ENCODE measurements at places on chromosomes 3 and 15.

DNA sequence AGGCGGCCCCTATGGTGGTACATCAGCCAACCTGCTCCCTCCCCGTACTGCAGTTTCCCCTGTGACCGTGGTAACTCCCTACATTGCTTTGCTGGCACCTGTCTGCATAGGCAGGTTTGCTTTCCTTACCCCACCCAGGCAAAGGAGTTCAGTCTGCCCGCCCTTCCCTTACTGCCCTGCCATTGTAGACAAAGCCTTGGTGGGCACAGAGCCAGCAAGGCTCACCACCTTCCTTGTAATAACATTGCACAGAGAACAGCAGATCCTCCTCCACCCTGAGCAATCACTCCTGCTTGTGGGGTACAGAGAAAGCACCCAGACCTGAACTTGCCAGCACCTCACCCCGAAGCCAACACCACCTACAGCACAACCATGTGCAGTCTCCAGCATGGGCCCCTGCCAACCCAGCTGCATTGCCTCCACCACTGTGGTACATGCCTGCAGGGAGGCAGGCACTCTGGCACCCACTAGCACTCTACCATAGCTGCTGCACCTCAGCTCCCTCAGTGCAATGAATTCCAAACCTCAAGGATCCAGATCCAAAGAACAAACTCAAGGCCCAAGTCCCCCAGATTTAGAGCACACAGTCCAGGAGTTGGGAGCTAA, 192.7 kb upstream of the KCNMB2 start:
- DNase-seq: no peak

DNA sequence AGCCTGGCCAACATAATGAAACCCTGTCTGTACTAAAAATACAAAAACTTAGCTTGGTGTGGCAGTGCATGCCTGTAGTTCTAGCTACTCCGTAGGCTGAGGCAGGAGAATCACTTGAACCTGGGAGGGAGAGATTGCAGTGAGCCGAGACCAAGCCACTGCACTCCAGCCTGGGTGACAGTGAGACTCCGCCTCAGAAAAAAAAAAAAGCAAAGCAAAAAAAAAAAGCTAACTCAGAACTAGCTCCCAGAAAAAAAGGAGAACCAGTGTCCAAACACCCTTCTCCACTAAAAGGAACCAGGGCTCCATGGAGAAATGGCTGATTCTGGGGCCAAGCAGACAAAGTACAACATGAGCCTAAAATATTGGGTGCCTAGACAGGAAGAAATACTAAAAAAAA, 16.7 kb upstream of the CRTC3 start:
- DNase-seq: no peak

DNA sequence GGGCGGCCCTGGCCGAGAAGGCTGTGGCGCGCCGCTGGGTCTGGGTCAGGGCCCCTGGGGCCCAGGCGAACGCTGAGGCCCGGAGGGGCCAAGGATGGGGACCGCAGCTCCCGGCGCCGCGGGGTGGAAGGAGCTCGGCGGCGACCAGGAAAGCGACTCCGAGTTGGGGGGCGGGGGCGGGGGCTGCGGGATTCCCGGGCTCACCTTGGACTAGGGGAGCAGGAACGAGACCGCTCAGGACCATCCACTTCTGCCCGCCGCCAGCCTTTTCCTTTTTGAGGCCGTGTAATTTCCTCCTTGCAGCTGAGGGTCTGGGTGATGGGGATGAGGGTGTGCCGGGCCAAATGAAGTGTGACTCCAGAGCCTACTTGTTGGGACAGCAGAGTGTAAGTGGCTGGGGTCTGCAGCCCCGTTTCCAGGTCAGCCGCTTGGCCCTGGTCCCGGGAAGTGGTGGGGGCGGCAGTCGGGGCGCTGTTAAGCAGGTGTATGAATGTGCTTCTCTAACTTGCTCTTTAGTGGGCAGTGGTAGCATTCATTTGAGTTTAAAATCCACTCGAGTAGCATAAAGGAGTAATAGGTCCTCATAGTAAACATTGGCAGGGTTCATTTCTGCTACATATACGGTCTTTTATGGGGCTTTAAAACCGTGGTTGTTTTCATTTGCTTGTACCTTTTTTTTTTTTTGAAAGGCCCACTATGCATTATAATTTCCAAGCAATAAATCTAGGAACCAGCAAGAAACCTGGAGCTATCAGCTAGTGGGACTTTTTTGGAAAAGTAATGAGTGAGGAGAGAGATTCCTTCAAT, 717 bp downstream of the PXK start:
- no peak for DNase-seq

GRCh38 chr3:146524961-146525360, 19.4 kb downstream of the PLSCR1 start:
- DNase-seq: no peak

- no peak for DNase-seq
These were observed 75.9 kb upstream of the ALDH1L1 start for GRCh38 chr3:126256251-126256650.

DNA sequence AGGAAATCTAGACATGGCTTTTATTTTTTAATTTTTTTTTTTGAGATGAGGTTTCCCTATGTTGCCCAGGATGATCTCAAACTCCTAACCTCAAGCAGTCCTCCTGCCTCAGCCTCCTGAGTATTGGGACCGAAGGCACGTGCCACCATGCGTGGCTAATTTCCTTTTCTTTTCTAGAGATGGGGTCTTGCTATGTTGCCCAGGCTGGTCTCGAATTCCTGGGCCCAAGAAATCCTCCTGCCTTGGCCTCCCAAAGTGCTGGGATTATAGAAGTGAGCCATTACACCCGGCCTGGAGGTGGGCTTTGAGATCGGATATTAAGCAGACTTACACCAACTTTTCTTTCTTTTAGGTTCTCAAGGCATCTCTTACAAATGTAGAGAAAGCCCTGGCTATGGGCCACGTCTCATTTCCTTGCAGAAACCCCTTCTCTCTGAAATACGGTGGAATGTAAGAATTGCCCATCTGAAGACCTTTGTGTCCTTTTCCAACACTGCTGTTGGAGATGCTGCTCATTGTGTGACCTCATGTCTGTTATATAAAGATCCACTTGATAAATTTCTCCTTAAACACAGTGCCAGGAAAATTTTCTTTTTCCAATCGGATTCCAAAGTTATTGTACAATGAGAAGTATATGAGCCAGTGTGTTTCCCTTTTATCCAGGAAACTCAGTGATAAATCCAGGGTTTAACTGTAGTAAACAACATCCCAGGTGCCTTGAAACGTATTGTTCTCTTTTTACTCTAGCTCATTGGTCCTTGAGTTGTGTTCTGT, 36.8 kb upstream of the CFAP161 start:
- no peak for DNase-seq

GRCh38 chr3:16885593-16886302, 993 bp downstream of the PLCL2 start:
- no peak for DNase-seq

DNA sequence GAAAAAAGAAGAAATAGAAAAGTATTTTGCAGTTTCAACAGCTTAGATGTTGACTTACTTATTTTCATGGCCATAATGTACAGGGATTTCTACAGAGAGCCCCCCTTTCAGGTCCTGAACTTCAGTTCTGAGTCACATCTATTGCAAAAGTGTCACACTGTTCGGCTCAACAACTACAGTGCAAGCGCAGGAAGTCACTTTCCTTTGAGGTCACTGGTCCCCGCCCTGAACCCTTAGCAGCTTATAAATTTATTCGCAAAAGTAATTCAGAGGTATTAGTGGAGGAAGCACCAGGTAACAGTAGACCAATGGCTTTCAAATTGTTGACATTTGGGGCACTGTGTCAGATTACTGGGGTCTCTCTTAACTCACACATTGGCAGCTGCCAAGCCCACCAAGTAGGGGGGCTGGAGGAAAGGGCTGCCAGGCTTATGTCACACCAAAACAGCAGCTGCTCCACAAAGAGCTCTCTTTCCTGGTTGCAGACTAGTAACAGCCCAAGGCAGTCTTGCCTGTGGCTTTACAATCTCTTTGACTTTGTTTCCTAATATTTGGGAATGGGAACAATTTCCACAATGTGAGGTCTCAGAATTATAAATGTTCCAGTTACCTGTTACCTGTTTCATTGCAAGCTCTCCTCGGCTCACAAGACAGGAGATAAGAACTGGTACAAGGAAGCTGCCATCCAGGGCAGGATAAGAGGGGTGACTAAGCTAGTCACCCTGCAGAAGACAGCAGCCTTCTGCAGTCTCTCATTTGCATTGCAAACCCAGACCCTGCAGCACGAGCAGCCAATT, 130.2 kb upstream of the STRIT1 start:
- DNase-seq: no peak

DNA sequence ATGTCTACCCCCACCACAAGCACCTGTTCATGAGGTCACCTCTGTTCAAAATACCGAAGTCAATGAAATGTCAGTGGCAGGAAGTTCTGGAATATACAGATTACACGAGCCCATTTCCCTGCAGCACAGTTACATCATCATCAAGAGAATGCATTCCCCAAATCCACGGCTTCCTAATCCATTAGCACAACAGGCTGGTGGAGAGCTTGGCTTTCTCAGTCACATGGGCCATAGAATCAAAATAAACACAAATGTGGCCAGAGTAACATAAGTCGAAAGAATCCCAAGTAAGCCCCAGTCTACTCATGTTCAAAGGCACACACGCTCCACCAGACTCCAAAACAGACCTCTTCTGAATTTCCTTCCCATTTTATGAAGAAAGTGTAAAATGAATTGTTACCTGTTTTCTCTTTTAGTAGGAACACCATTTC, 419.3 kb downstream of the MAGI1 start:
- no peak for DNase-seq

DNA sequence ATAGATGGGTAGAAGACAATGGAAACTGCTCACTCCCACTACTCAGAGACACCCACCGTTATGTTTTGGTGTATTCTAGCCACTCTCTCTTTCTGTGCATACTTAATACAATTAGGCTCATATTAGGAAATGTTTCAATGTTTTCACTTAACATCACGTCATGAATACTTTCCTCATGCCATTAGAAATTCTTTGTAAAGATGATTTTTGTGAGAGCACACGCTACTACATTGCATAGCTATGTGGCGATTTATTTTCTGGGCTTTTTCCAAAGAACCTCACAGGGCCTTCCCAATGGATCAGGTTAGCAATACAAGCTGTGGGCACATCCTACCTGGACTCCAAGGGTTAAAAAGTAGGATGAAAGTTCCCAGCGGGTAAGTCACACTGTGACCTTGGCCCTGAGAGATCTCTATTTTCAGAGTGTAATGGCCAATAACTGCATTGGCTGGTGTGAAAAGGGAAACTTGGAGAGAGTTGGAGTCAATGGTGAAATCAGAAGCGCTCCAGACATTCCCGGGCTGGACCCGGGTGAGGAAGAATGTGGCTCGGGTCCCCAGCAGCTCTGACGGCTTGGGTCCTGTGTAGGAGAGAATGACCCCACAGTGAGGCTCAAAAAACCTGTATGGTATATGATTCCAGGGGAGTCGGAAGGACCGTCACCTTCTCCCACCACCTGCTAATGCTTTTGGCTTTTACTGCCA, 25.8 kb upstream of the TGM5 start:
- DNase-seq: no peak

GRCh38 chr3:84830476-84830875, 128.3 kb upstream of the CADM2 start:
- DNase-seq: no peak

DNA sequence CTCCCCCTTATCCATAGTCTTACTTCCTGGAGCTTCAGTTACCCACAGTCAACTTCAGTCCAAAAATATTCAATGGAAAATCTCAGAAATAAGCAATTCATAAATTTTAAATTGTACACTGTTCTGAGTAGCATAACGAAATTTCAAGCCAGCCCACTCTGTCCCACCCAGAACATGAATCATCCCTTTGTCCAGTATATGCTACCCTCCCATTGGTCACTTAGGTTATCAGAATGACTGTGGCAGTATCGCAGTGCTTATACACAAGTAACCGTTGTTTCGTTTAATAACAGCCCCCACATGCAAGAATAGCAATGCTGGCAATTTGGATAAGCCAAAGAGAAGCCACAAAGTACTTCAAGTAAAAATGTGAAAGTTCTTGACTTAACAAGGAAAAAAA, 325.3 kb upstream of the ADAMTS9 start:
- no peak for DNase-seq

GRCh38 chr15:27842526-27842925, 256.6 kb downstream of the OCA2 start:
- DNase-seq: no peak

DNA sequence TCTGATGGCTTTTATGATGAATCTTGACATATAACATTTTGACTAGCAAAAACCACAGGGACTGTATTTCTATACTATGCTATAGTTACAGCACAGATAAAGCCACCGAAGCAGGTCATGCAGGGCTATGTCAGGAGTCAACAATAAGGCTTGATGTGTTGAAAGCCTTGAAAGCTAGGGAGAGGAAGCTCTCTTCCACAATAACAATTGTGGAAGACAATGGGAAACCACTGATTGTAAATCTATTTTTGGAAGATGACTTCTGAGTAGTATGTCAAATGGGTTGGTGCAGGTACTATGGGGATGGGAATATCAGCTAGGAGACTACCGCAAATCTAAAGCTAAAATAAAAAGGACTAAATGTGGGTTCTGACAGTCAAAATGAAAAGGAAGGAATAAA, 4.0 kb upstream of the AQR start:
- DNase-seq: no peak

GRCh38 chr15:25796395-25796794, 66.7 kb downstream of the ATP10A start:
- no peak for DNase-seq

GRCh38 chr3:188584958-188585689, 431.2 kb downstream of the LPP start:
- no peak for DNase-seq

- no peak for DNase-seq
These were observed 13.5 kb downstream of the CCDC14 start for GRCh38 chr3:123947482-123947881.

DNA sequence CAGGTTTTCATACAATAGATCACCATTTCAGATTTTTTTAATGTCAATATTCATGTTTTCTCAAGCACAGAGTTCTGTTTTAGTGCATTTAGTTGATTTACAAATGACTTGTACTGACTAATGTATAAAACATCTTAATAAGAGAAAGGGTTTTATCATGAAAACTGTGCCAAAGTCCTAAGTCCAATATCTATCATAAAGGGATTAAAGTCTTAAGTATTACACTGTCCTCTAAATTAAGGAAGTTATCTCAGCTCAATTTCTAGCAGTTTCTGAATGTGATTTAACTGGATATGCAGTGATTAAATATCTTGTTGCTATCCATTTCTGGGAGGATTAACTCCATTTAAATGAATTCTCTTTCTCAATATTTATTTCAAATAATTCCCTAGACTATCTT, 381.1 kb upstream of the CNTN4 start:
- no peak for DNase-seq

DNA sequence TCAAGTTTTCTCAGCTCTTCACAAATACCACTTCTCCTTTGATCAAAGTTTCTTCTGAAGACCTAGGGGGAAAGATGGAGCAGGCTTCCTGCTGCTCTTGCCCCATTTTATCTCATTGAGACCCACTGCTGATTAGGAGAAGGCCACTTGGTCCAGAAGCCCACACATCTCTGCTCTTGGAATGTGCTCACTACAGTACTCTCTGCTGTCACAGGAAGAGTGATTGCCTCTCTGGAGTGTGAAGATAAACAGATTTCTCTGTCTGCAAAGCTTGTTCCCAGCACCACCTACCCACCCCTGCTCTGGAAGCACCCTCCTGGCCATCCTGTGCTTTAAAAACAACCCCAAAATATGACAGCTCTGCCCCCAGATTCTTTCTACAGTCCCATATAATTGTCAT, 41.3 kb upstream of the PRTG start:
- no peak for DNase-seq
